ENCODE measurements at places on chromosomes 2 and 18.

GRCh38 chr2:164777847-164778461 lies 63.7 kb downstream of the COBLL1 start:
- DNase-seq, result no peak

- DNase-seq, result no peak
Observed at GRCh38 chr2:52536929-52537460, 1230.6 kb upstream of the CHAC2 start.

DNA sequence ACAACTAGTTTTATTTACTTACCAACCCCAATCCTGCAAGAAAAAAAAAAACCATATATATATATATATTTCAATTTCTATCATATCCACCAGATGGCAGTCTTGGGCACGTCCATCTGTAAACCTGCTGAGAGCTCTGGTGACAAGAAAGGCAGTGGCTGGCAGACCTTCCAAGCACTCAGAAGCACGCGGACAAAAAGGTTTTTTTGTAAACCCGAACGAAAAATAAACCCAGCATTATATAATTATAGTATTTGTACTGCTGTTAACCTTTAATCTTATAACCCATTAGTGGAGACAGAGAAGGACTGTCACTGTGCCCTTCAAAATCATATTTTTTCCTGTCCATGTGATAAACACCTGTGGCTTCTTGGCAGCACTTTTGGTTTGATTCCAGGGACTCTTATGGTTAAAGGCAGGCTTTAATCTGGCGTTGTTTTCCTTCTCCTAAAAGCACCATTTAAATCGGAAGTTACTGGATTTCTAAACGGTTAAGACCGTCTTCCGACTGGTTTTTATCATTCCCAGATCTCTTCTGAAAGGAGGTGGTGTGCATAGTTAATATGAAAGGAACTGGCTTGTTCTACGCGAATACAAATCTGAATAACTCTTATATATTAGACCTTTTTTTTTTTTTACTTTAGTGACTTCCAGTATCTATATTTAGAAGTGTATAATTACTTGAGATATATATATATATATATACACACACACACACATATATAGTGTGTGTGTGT lies 31.0 kb upstream of the SLC3A1 start:
- DNase-seq, result peak; percentile 63

- DNase-seq, result no peak
Observed at GRCh38 chr2:219656526-219656925, 29.1 kb downstream of the SLC4A3 start.

DNA sequence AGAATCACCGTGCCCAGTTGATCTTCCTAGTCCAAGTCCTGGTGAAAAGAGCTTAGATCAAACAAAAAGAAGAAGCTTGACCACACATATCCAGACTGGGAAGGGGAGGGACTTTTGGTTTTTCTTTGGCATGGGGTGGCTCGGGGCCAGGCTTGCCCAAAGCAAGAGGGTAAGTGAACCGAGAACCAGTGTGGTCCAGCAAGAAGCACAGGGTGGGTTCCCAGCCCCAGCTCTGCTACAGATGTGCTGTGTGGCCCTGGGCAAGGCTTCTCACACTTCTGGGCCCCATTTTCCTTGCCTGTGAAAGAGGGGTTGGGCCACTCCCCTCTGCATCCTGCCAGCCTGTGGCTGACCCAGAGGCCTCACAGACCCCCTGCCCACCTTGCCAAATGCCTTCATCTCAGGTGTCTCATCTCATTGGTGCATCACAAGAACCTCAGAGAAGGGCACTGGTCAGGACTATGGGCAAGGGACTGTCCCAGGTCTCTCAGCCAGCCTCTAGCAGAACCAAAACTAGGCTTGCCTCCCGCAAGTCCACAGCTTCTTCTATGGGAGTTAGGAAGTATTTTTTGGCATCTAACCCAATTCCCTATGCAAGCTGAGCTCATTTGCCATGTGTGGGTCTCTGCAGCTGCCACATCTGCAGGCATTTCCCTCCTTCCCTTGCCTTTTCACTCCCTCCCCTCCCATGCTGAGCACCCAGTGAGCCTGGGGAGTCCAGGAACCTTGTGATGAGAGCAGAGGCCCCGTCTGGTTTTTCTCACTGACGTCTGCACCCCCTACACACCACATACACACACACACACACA lies 6.9 kb downstream of the ATP6V1B1 start:
- DNase-seq, result no peak

DNA sequence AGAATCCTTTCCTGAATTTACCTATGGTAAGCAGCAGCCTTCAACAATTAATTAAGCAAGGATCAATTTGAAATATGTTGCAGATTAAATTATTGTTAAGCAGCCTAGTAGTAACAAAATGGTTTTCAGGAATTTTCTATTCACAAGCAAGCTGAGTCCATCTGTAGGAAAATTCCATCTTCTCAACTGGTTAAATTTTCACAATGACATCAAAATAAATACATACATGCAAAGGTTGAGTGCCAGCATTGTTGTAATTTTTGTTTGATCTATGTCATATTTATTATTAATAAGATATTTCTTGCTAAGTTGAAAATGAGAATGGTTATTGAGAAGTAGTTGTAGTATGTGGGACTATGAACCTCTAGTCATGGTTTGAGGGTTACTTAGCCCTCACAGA lies 15.3 kb upstream of the TFPI start:
- no peak for DNase-seq

DNA sequence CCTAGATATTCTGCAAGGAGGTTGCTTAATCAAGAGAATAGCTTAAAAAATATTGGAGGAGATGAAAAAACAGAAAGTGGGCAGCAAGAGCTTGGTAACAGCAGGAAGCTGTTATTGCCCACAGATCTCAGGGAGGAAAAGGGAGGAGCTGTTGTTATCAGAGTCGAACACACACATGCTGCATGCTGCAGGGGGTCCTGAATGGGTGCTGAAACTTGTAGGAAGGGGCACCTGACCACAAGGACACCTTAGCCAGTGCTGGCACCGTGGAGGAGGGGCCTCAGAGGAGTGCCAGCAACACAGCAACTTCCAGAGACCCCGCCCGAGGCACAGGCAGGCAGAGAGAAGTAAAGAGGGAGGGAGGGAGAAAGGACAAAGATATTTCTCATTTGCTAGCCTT lies 332.9 kb downstream of the SOCS6 start:
- no peak for DNase-seq

GRCh38 chr2:170143045-170143717 lies 34.8 kb upstream of the MYO3B start:
- no peak for DNase-seq

DNA sequence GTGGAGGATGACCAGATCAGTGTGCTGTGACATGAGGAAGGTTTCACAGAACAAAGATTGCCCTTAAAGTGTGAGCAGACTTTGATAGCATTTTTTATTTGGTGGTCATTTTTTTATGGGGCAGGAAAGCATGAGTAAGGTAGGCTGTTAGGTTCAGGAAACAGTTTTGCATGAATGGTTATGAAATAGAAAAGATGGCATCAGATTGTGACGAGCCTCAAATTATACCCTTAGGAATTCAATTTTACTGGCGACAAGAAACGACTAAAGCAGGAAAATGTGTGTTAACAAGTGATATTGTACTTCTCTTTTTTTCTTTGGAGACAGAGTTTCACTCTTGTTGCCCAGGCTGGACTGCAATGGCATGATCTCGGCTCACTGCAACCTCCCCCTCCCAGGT lies 44.7 kb downstream of the PIK3C3 start:
- no peak for DNase-seq

DNA sequence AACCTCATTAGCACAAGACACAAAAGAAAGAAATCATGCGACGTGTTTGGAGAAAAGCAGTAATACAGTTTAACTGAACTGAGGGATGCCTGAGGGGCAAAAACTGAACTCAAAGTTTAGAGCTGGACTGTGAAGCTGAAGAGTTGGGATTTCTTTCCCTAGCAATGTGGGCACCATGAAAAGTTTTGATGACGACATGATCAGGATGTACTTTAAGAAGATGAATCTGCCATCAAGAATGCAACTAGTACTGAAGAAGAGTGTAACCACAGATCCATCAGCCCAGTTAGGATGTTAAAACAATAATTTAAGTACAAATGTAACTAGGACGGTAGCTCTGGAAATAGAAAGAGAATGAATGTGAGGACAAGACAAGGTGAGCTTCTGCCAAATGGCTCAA lies 196.2 kb downstream of the VWC2L start:
- DNase-seq, result no peak

DNA sequence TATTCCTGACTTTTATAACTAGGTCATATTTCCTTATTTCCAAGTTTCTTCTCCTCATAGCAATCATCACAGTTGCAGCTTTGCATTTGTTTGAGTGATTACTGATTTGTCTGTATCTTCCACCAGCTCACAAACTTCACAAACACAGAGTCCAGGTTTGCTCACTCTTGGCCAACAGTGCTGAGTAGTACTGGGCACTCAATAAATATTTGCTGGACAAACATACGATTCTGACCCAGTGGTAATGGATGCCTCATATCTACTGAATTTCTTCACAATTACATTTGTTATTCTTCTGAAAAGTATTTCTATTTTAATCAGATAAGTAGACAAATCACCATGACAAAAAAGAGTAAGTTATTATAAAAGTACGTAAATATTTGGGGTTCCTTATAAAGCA lies 516.3 kb downstream of the TDRD15 start:
- no peak for DNase-seq

DNA sequence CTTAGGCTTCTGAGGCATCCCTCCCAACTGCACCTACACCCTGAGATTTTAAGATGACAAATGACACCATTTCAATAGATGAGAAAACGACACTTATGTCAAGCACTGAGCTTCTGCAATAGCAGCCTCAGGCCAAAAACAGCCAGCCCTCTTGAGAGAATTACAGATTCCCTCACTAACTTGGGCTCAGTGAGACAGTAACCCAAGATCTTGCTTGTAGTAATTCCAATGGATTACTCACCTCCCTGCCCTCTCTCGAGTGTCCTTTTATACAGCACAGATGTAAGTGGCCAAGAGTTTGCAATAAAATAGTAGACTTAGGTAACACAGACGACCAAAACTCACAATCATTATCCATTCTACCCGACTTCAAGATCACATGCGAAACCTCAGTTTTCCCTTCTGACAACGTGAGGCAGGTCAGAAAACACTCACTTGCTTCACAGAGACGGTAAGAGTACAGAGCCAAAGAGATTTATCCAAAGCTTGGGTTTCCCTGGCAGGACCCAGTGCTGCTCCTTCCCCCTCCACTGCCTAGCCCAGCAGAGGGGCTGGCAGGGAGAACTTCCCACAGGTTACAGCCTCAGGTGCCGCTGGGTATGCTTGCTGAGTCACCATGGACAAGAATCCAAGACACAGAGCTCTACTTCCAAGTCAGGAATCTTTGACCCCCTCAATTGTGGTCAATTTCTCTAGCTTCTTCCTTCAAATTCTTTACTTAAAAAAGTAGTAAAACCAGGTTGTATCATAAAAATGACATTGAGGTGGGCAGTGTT lies 181.4 kb downstream of the MYO5B start:
- DNase-seq, result no peak

DNA sequence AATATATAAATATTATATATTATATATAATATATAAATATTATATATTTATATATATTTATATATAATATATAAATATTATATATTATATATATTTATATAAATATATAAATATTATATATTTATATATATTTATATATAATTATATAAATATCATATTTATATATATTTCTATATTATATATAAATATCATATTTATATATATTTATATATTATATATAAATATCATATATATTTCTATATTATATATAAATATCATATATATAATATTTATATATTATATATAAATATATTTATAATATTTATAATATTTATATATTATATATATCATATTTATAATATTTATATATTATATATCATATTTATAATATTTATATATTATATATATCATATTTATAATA lies 321.4 kb downstream of the CDH2 start:
- DNase-seq, result no peak

DNA sequence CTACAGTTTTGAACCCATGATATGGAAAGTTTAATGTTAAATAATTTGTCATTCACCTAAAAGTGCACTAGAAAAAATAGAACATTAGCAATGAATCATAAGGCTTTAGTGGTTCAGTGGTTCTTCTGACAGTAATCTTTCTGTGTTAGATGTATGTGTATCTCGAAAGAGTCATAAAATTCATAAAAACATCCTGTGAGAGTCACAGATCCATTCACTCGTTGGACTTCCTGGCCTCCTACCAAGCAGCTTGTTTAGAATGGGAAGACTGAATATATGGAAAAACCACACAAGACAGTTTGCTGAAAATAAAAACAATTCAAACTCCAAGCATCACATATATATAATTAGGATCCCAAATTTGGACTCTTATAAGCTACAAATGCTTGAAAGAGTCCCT lies 34.8 kb downstream of the ADNP2 start:
- no peak for DNase-seq

GRCh38 chr2:105888625-105889024 lies 143.9 kb downstream of the NCK2 start:
- DNase-seq, result no peak

GRCh38 chr2:190781604-190782198 lies 98.9 kb upstream of the GLS start:
- no peak for DNase-seq

- DNase-seq, result peak; percentile 59
Observed at GRCh38 chr2:37156071-37156856, 516 bp downstream of the EIF2AK2 start.

DNA sequence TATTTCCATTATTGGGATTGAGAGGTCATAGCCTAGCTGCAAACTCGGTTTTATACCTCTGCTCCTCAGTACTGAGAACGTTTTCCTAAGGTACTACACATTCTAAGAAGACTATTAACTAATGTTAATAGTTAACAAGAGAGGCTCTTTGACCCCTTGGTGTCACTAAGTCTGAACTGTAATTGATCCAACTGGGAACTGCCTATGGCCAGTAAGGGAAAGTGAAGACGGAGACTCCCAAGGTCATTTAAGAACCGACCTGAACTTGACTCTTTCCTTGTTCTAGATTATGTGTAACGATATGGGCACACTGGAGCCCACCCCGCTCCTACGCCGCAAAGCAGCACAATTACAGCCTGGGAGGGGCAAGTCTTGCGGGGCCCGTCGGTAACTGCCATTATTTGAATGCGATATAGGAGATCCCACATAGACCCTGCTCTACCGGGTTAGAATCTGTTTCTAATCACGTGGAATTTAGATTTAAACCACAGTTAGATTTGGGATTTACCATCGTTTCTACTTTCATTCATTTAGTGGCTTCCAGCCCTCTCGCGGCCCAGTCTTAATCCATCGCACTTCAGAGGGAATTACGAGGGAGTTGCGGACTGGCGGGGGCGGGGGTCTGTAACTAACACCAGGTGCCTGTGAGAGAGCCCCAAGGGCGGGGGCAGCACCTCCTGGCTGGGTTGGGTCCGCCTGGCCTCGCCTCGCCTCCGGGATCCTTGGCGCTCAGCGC lies 84.1 kb upstream of the EPB41L3 start:
- DNase-seq, result peak; percentile 18

DNA sequence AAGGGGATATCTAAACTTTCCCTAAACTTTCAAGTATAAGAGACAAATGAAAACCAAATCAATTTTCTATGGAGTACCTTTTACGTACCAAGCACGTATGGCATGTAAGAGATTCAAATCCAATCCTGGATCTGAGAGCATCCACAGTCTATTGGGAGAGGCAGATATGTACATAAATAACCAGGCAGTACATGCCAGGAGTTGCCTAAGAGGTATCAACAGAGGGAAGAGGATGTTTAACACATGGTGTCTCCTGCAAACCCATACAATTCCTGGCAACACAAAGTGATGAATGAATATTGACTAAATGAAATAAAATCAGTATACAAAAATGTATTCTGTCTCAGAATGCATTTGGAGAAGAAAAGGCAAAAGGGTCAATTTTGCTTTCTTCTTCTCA lies 116.6 kb downstream of the PIGN start:
- DNase-seq, result no peak

Data from left renal pelvis (tissue), 4 donors.